ENCODE measurements at places on chromosomes 3 and 15. TPM values are rescaled to one million over a fixed set of nuclear protein-coding genes. Genes with fewer than 3 reads are reported as not detected.

DNA sequence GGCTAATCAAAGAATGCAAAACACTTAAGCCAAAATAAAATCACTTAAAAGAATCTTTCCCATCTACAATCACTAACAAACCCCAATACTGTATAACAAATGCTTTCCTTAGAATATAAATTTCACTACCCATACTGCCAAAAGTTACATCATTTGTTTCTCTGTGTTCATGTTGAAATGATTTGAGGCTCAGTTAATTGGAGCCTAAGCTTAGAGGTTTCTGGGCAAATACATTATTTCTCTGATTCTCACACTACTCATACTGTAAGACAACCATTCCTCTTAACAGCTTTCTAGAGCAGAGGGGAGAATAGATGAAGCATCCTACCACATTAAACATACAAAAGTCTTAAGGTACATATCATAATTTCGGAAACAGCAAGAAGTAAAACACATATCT, 2.1 kb downstream of the RIOX2 start:
- no peak for DNase-seq

GRCh38 chr3:196639483-196640296, at the start of gene NRROS:
Gene NRROS, plus strand, starts transcription at chr3:196639694. Its CDS starts 14,846 bp downstream, at chr3:196654540.
- DNase-seq = peak; percentile 77

DNA sequence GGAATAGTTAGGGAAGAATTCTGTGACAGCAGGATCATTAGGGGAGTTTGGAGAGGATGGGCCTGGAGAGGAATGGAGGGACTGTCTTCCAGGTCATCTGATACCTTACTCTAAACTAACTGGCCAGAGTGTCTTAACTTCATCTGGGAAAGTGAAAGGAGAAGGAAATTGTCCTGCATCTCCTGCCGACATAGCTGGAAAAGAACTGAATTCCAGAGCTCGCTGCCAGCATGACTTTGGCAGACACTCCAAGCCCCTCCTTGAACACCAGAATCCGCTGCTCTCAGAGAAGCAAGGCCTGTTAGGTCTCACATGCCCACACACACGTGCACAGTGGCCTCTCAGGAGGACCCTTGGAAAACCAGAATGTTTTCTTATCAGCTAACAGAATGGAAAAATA, 10.5 kb downstream of the ABI3BP start:
- no peak for DNase-seq

DNA sequence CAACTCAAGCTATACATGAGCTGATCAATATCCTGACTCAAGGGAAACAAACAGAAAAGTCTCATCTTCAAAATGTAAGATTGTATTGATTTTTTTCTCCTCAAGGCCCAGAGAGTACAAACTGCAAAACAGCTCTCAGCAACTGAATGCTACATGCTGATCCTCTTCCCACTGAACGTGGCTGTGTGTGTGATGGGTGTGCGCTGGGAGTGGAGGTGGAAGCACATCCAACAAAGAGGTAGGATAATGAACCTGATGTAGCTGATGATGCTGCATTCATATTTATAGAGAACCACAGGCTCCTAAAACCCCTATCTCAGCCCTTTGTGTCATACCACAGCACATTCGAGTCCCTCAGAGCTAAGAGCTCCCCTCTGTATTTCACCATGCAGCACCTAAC, 56.8 kb downstream of the GABRB3 start:
- no peak for DNase-seq

DNA sequence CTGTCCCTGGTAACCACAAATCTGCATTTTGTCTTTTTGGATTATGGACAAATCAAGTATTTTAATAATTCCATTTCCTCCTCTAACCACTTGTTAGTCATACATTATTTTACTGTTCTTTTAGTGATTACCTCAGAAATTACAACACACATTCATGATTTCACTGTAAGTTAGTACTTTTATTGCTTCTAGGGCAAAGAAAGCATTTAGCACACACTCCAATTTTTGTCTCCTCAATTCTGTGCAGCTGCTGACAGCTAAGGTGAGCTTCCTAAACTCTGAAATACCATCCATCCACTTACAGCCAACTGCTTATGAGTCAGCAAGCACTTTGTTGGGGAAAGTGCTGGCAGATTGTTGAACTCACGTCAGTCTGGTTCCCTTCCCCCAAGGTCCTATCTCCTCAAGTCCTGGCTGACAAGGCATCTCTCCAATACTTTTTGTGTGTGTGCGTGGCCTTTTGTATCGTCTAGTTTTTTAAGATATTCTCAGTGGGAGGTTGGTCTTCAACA, 49.4 kb upstream of the TNFAIP8L3 start:
- no peak for DNase-seq

GRCh38 chr15:100898152-100898490, 18.5 kb downstream of the ALDH1A3 start:
- no peak for DNase-seq

The CX3CR1 gene
- not detected for total RNA-seq

- DNase-seq = no peak
Observed at GRCh38 chr15:82130248-82130647, 84.4 kb upstream of the MEX3B start.

DNA sequence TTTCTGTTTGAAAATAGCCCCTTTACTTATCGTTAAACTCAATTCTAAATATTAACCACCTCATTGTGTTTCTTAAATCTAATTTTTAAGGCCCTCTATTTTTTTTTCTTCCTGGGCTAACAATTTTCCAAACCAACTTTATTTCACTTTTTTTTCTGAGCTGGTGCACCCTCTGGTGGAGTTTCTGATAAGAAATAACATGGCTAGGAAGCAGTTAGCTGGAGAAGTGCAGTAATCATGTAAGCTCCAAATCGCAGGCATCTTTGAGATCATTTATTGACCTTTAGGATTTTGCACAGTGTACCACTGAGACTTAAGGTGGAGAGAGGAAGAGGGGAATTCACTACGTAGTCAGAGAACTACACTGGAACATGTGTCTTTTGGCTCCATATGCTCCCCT, 6.4 kb downstream of the TMEM207 start:
- DNase-seq = no peak

GRCh38 chr3:98013411-98014267, 21.5 kb downstream of the GABRR3 start:
- DNase-seq = no peak

The PROK2 gene
- 0.15 TPM for total RNA-seq

DNA sequence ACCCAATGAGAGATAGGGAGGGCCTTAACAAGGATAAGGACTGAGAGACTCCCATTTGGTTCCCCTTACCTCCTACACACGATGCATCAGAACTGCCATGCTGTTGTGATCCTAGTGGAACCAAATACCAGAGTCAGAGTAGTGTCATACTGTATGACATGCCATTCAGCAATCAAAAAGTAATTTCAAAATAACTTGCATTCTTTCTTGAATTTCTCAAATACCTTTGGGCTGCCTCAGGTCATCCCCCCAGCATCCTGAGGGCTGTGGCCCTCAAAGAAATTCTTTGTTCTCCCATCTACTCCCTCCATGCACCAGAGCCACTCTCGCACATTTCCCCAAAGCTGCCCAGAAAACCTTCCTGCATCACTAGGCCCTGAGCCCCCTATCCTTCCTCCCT, 68.9 kb upstream of the PPP2R3A start:
- DNase-seq = no peak

- DNase-seq = no peak
Observed at GRCh38 chr3:148711981-148712666, 14.4 kb downstream of the AGTR1 start.

Data from activated naive CD4-positive, alpha-beta T cell treated with anti-CD3 and anti-CD28 coated beads for 36 hours (primary cell).